ENCODE measurements at places on chromosomes 3 and 15.

DNA sequence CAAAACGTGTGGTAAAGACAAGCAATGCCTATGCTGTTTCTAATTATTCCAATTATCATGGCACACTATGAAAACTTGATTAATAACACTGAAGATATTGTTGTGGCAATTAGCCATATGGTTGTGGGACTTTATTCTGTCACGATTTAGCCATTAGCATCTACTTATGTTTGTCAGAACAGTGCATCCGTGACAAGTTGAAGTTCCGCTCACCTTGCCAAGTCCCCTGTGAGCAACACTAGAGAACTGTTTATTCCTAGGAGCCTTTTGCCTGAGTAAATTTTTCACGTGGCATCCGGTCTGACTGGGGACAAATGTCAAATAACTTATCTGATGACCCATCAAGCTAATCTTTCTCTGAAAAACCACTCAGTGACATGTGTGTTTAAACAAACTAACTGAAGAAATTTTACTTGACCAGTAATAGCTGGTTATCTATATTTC lies 403.3 kb downstream of the TBC1D5 start:
- no peak for DNase-seq
- H3K4me1 ChIP-seq, result no peaks in the 10 kb centered on the region
- no peak overlapping the region for H3K4me3 ChIP-seq
- no peaks in the 10 kb centered on the region for H3K36me3 ChIP-seq
- no peaks in the 10 kb centered on the region for H3K27me3 ChIP-seq
- H3K27ac ChIP-seq, result no peak overlapping the region

DNA sequence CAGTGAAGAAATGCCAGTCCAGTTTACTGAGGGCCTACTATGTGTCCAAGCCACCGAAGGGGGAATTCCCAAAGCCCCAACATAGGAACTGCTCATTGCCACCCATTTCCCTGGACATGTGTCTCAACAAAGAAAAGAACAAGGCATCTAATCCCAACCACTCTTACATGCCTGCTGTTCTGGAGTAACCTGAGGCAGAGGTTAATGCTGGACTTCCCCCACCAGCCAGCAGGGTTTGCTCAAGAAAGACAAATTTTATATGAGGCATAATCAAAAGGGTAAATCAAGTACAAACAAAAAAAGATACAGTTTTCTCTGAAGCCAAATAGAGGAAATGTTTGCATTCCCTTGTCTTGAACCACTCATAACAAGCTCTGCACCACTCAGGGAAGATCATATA lies 4.1 kb downstream of the ADCY5 start:
- peaks cover 1% of the 10 kb centered on the region for H3K4me1 ChIP-seq
- peaks cover 77% of the 10 kb centered on the region for H3K27me3 ChIP-seq
- no peak for DNase-seq
- H3K27ac ChIP-seq, result no peak overlapping the region
- H3K4me3 ChIP-seq, result no peak overlapping the region

DNA sequence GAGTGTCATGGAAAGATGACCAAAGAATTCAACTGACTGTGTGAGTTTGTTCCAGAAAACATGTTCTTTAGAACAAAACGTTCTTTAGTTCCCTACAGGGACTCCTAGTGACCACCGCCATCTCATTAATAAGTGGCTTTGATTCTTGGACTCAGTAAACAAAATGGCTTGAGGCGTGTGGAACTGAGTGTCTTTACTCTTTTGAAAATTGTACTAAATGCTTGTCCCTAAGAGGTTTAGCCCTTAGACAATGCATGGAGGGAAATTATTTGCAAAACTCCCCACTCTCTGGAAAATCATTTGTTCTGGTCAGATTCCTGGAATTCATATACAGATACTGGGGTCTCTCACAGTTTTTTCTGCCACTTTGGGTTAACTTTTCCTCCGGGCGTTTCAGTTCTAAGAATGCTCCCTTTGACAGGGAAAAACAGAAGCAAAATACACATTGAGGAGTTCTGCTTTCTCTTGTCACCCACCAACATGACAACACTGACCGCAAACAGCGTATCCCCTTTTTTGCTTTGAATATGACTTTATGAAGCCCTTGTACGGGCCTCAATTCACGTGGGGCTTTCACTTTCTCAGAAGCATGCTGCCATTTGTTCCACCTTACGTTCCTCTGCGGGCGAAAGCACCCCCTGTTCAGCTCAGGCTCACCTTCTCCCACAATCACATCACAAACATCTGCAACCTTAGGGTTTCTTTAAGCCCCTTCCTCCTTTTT lies 15.3 kb upstream of the NRROS start:
- H3K36me3 ChIP-seq, result peaks cover 11% of the 10 kb centered on the region
- H3K27me3 ChIP-seq, result no peaks in the 10 kb centered on the region
- H3K4me1 ChIP-seq, result peaks cover 11% of the 10 kb centered on the region
- H3K4me3 ChIP-seq, result peak overlapping the region; percentile 70
- no peak for DNase-seq
- peak overlapping the region; percentile 63 for H3K27ac ChIP-seq

- peak overlapping the region; percentile 44 for H3K27ac ChIP-seq
- H3K4me1 ChIP-seq, result peaks cover 16% of the 10 kb centered on the region
- no peak for DNase-seq
- H3K36me3 ChIP-seq, result peaks cover 2% of the 10 kb centered on the region
- H3K4me3 ChIP-seq, result no peak overlapping the region
These were observed 41.1 kb upstream of the NEDD4 start for GRCh38 chr15:56034514-56034913.

GRCh38 chr15:57708047-57708446 lies 1.5 kb downstream of the POLR2M start:
- H3K4me1 ChIP-seq, result peaks cover 51% of the 10 kb centered on the region
- peak overlapping the region; percentile 90 for H3K4me3 ChIP-seq
- no peaks in the 10 kb centered on the region for H3K27me3 ChIP-seq
- no peak for DNase-seq
- H3K27ac ChIP-seq, result peak overlapping the region; percentile 98

DNA sequence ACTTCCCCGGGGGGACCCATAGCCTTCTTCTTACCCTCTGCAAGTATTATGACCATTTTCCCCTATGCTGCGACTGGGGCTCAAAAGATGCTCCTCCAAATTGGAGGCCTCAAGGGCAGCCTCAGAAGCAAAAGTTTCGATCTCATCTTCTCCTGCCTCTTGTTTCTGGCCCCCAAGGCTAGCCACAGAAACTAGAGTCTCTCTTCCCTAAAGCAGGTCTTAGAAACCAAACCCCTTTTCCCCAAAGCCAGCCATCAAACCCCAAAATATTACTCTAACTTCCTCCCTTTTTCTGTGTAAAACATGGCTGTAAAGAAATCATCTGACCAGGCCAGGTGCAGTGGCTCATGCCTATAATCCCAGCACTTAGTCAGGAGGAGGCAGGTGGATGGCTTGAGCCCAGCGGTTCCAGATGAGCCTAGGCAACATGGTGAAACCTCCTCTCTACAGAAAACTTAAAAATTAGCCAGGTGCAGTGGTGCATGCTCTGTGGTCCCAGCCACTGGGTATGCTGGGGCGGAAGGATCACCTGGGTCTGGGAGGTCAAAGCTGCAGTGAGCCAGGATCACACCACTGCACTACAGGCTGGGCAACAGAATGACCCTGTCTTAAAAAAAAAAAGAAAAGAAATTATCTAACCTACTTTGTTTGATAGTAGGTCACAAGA lies 36.7 kb upstream of the MFGE8 start:
- peaks cover under 1% of the 10 kb centered on the region for H3K36me3 ChIP-seq
- no peak for DNase-seq
- no peak overlapping the region for H3K27ac ChIP-seq
- peaks cover 17% of the 10 kb centered on the region for H3K27me3 ChIP-seq
- no peaks in the 10 kb centered on the region for H3K4me1 ChIP-seq

- no peak overlapping the region for H3K4me3 ChIP-seq
- H3K27ac ChIP-seq, result no peak overlapping the region
- no peaks in the 10 kb centered on the region for H3K27me3 ChIP-seq
- no peaks in the 10 kb centered on the region for H3K4me1 ChIP-seq
- DNase-seq, result no peak
These were observed 1042.3 kb downstream of the OTOL1 start for GRCh38 chr3:162538906-162539305.

DNA sequence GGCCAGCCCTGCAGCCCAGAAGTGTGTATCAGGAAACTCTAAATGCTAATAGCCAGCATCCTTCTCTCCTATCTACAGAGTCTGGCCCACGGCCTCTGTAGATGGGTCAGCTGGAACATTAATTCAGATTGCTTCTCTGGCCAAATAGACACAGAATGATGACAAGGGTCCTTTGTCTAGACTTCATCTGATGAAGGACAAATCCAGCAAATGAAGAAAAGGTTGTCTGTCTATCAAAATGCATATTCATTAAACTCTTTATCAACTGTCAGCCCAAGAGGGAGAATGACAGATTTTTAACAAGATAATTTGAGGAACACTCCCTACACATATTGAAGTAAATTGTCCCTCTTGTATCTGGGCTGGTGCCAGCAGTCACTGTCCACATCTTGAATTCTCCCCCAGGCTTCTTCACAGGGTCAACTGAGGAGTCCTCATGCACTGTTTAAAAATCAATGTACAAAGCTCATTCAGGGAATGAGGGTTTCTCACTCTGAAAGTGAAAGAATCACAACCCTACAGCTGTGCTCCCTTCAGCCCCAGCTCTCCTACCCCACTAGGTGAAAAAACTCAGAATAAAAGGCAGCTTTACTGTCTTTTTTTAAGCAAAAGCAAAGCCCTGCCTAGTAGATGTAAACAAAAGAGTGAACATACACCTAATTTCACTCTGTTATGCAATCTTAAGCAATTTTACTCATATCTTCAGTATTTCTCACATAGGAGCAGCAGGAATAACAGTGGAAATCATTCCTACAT lies 507.7 kb downstream of the IGSF11 start:
- no peaks in the 10 kb centered on the region for H3K4me1 ChIP-seq
- H3K27me3 ChIP-seq, result no peaks in the 10 kb centered on the region
- no peaks in the 10 kb centered on the region for H3K36me3 ChIP-seq
- H3K4me3 ChIP-seq, result no peak overlapping the region
- DNase-seq, result no peak
